Stimulated activated CD4-positive, alpha-beta T cell treated with anti-CD3 and anti-CD28 coated beads, Interleukin-15, amount 100 ng/mL, for 1 hour (primary cell): ENCODE measurements at places on chromosomes 2 and 18.

DNA sequence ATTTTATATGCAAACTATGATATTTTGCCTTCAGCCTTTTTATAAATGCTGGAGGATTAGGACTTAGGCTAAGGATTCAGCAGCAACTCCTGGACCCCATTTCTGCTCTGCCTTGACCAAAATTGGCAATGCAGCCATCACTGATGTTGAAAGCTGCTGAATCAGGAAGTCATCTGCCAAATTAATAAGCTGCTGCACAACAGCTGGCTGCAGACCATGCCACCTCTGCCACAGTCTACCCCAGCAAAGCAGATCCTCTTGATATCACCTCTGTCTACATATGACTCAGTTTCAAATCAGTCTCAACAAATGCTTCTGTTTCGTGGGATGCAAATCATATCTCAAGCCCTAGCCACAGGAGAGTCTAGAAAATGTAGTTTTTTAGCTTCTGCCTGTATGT lies 7.1 kb upstream of the SOS1 start:
- DNase-seq = no peak

GRCh38 chr2:218367415-218368149 lies 10.9 kb downstream of the CATIP start:
- peak; percentile 59 for DNase-seq

- DNase-seq = no peak
Measured at GRCh38 chr2:218622606-218623365, 15.1 kb downstream of the PLCD4 start.

DNA sequence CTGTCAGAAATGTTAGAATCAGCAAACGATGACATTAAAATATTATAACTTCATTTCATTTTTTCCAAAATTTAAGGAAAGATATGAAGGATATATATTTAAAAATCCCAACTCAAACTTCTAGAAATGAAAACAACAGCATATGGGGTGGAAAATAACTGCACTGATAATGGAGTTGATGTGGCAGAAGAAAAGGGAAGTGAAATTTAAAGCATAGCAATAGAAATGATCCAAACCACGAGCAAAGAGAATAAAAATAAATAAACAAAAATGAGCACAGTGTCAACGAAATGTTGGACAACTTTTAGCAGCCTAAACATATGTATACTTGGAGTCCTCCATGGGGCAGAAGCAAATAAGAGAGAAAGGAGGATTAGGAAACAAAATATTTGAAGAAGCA lies 280.2 kb downstream of the KCNJ3 start:
- DNase-seq = no peak

DNA sequence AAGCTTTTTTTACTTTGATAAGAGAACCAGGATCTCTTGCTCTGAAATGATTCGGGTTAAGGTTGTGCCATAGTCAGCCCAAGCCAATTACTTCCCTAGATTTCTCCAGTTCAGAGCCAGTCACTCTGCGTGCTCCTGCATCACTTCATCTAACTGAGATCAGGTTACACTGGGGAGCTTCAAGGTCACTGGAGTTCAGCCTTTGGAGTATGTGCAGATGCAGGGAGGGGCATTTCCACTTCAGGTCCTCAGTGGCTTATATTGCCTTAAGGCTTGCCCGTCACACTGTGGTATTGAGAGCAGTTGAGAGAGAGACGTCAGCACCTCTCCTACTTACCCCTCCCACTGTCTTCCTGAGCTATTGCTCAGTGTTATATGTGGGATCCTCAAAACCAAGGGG lies 317.8 kb downstream of the EPHA4 start:
- DNase-seq = no peak

- no peak for DNase-seq
Measured at GRCh38 chr2:241200822-241201395, 12.4 kb downstream of the ANO7 start.

GRCh38 chr2:96150007-96150640 lies 4.9 kb upstream of the DUSP2 start:
- no peak for DNase-seq

DNA sequence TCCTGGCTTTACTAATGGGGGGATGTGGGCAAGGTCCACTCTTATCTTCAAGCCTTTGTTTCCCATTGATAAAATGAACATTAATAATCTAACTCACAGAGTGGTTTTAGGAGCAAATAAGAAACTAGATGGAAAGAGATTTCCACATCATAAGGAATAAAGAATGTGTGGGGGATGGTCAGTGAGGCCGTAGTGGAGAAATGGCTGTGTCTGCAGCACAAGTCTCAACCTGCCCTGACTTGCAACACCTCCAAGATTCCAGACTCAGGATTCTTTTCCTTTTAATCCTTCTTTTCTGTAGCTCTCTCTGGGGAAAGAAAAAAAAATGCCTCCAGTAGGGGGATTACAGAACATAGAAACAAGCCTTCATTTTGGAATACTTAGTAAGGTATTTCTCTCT lies 124.2 kb upstream of the MEX3C start:
- no peak for DNase-seq

DNA sequence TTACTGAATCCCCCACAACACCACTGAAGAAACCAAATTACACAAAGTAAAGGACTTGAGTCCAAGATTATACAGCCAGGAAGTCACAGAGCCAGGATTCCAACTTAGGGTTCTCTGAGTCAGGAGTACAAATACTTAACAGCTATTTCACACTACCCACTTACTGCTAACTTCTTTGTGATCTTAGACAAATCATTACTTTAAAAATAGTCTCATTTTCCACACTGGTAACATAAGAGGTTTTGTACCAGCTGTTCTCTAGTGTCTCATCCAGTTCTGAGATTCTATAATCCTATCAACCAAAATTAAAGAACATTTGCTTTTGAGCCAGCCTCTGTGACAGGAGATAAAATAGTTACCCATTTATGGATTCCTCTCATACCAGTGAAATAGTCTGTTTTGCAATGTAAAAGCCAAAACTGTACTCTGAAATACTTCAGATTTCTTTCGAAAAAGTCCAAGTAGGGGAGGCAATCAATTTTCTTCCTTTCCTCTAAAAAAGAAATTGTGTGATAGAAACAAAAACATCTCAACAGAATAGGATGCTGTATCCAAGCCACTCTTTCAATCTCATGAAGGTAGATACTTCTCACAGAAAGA lies 157.6 kb downstream of the LRATD1 start:
- DNase-seq = no peak

DNA sequence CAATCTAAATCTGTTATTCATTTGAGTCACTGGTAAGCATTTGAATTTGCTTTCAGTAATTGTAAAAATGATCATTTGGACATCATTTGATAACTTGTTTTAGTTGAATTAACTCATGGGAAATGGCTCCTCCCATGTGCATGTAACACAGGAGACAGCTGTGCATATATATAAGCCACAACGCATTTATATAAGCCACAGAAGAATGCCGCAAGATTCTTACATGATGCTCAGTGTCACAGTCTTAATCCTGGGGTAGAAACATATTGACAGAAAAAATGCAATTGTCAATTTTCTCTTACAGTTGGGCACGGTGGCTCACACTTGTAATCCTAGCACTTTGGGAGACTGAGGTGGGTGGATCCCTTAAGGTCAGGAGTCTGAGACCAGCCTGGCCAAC lies 13.3 kb upstream of the IAH1 start:
- no peak for DNase-seq

GRCh38 chr18:50706199-50706598 lies 113.6 kb downstream of the MRO start:
- no peak for DNase-seq

- no peak for DNase-seq
Measured at GRCh38 chr2:226474131-226474530, 325.5 kb downstream of the IRS1 start.

DNA sequence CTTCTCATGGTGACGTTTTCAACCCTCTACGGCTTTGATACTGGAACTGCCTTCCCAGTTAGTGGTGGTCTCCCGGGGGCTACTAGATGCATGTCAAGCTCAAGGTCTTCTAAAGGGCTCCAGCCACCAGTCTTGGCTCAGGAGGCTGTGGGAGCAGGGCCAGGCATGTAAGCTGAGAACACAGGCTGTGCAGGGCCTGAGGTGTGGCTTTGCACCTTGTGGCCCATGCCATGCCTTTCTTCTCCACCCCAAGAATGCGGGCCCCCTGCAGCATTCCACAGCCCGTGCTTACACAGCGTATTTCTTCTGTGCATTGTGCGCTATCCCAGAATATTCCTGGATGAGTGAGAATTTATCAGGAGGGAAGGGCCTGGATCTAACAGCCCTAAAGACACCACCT lies 144.9 kb downstream of the SEPTIN10 start:
- no peak for DNase-seq

GRCh38 chr18:28149810-28150420 lies 27.0 kb downstream of the CDH2 start:
- DNase-seq = no peak

DNA sequence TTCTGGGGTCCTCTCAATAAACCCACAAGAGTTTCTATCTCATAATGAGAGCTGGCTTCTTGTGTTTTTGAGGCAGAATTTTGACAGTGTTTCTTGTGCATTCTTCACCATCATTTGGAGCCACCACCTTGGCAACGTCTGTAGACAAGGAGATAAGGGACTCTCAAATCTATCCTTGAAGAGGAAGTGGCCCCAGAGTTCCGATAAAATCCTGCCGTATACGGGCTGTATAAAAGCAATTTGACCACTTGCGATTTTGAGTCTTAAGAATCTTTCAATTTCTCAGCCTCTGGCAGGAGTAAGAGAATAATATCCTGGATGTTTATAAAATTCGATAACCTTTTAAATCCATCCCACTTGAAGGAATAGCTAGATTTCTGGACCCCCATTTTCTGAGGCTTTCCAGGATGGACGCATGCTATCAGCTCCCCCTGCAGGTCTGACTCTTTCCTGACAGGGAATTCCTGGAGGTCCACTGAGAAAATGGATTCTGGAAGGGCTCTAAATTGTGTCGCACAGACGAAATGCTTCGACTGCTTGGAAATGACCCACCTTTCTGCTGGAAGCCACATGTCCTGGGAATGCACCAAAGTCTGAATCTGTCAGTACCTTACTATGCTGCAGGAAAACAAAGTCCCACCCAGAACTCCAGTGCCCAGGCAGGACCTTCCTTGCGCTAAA lies 54.1 kb downstream of the E2F6 start:
- DNase-seq = no peak

- DNase-seq = no peak
Measured at GRCh38 chr18:63994783-63995399, 25.0 kb downstream of the SERPINB8 start.

- DNase-seq = no peak
Measured at GRCh38 chr2:207046724-207047123, 107.4 kb downstream of the CPO start.

- DNase-seq = no peak
Measured at GRCh38 chr2:36459725-36460137, 104.2 kb downstream of the CRIM1 start.

- DNase-seq = no peak
Measured at GRCh38 chr2:75360945-75361344, 161.6 kb upstream of the TACR1 start.

DNA sequence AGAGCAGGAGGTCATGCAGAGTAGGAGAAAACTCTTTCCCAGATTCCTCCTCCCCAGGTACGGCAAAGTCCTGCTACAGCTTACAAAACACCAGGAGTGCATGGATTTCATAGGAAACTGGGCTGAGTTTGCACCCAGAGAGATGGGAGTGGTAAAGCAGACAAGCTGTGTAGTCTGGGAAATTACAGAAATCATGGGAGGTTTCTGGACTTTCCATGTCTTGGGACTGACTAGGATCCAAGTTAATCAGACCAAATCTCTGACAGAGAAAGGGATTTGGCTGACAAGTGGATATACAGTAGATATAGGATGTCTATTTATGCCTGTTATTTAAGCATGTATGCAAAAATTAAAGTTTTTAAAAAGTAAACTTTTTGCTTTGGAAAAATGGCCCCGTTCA lies 205.4 kb upstream of the ACVR2A start:
- no peak for DNase-seq

- DNase-seq = no peak
Measured at GRCh38 chr2:205679410-205680009, 2.8 kb upstream of the NRP2 start.

- DNase-seq = no peak
Measured at GRCh38 chr2:236661762-236662110, 92.1 kb downstream of the ACKR3 start.

- DNase-seq = no peak
Measured at GRCh38 chr18:6810191-6810590, 80.7 kb downstream of the ARHGAP28 start.

DNA sequence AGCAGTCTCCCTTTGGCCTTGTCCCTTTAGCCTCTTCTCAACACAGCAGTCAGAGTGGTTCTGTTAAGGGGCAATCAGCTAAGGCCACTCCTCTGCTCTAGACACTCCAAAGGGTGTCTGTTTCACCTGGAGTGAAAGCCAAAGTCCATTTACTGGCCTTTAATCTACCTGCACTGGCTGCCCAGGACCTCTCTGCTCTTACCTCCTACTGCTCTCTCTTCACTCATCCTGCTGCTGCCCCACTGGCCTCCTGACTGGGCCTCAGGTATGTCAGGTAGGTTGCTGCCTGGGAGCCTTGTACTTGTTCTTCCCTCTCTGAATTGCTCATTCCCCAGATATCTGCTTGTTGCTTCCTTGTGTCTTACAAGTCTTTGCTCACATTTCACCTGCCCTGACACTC lies 68.2 kb downstream of the PIKFYVE start:
- DNase-seq = no peak

- no peak for DNase-seq
Measured at GRCh38 chr18:55573386-55573785, 14.6 kb downstream of the TCF4 start.

GRCh38 chr18:31624892-31625640 lies 33.4 kb downstream of the TTR start:
- DNase-seq = no peak

DNA sequence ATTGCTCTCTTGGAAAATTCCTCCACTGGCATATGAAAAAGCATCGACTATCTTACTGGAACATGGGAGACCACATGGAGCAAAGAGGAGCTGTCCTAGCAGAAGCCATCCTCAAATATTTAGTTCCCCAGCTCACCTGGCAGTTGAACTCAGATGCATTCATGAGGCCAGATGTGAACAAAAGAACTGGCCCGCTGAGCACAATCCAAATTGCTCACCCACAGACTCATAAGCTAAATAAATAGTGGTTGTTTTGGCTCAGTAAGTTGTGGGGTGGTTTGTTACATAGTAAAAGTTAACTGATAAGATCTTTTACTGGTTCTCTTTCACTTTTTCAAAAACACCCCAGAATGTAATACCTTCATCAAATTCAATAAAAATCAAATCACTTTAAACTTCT lies 108.6 kb upstream of the CWC22 start:
- DNase-seq = no peak
